ENCODE measurements at places on chromosomes 2 and 18.

DNA sequence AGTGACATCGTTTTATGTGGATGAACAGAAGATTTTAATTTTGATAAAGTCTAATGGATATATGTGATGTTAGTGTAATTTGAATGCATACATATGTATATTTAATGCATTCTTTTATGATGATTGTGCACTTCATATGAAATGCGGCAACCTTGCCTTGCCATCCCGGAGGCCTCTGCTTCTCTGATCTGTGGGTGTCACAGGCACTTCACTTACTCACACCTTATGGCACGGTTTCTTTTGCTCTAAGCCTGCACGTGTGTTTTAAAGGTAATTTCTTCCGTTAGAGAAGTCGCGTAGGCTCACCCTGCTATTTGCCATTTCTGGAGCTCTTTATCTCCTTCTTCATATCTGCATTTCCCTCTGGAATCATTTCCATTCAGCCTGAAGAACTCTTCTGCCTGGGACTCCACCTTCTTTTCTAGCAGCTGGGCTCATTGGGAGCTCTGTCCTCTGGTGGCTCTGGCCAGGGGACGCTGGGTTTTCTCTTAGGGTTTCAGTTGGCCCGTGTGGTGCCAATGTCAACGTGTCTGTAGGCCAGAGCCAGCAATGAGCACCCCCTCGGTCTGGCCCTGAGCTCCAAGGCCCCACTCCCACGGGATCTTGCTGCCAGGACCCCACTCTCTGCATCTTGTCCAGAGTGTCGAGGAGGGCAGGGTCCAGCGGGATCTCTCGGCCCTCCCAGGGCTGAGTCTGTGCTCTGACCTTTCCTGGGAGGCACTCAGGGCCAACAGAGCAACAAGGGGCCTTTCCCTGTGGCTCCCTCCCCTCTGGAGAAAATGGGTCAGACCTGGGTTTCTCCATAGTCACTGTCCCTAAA, 97.3 kb downstream of the RTP5 start:
- DNase-seq = no peak

DNA sequence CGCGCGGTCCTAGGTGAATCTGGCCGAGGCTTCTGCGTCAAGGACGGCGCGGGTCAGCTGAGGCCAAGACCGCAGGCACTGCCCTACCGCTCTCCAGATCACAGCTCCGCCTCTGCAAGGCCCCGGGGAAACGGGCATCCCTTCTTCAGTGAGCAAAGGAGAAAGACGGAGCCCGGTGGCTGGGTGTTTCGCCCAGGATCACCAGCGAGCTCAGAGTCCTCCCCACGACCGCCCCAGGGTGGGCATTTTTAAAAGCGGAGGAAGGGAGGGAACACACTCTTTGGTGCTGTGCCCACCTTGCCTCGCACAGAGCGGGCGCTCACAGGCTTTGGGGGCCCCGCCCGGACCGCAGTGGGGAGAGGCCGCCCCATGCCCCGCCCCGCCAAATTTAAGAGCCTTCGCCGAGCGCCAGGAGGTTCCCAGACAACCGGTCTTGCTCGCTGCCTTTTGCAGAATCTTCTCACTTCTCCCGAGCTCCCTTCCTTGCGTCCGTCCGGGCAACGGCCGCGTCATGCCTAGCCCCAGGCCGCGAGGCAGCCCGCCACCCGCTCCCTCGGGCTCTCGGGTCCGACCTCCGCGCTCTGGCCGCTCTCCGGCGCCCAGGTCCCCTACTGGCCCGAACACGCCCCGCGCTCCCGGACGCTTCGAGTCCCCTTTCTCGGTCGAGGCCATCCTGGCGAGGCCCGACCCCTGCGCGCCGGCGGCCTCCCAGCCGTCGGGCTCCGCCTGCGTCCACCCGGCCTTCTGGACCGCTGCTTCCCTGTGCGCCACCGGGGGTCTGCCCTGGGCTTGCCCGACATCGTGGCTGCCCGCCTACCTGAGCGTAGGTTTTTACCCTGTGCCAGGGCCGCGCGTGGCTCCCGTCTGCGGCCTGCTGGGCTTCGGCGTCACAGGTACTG, at the start of gene NOTO:
Gene NOTO, plus strand, starts transcription at position 419 of the 899 bp plus-strand sequence. Its CDS starts 93 bp downstream, at position 512.
- DNase-seq = no peak

DNA sequence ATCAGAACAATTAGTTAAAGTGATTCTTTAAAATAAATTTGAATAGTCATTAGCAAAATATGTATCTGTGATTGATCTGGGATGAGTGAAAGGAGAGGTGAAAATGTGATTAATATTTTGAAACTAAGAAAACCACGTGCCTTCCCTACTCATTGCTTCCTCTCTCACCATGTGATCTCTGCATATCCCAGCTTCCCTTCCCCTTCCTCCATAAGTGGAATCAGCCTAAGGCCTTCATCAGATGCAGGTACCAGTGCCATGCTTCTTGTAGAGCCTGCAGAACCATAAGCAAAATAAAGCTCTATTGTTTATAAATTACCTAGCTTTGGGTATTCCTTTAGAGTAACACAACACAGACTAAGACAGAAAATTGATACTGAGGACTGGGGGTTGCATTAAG, 11.2 kb upstream of the STAT1 start:
- no peak for DNase-seq

GRCh38 chr2:170929686-170930050, 615 bp downstream of the GORASP2 start:
- DNase-seq = peak; percentile 33

DNA sequence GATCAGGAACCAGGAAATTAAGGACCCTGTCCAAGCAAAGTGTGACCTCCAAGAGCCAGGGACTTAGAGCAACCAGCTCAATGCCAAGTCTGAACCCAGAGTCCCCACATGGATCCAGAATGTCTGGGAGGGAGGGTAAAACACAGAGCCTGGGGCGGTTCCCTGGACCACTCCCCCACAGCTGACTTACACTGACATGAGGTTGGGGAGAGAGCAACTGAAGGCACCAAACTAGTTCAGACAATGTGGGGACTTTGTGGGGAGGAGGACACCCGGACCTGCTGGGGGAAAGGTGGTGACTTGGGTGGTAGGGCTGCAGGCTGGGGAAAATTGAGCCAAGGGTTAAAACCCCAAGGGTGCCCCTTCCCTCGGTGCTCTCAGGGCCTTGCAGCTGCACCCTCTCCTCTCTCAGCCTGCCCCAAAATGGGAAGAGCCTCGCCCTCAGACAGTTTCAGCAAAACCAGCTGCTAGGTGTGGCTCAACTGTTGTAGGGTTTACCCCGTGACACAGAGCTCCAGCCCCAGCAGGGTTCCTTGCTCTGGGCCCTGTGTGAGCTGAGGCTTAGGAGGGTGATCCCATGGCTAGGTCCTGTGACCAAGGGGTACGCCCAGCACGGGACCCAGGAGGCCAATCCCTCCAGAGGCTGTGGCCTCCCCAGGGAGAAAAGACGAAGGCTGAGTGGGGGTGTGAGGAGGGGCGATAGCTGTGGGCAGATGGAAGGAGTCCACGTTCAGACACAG, 28.6 kb downstream of the MARCO start:
- no peak for DNase-seq

DNA sequence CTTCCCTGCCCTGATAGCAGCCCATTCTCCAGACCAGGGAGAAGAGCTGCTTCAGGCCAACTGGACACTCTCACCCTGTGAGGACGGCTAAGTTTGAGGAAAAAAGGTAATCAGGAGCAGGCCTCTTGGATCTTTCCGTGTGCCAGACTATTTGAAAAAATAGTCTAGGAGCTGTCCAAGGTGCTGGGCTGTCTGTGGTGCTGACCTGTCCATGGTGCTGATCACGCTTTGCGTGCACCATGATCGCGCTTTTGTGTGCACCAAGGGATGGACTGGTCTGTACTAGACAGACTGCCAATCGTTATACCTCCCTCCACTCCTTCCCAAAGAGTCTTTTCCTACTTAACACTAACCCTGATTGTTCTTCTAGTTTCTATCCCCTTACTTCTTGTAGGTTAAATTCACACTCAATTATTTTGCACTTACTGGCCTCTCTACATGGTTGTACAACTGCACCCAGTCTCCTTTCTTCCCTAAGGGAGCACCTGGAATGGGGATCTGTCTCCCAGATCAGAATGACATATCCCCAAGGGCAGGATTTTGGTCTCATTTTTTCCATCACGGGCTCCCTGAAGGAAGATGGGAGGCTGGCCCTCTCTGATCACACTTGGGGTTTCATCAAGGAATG, 295.4 kb downstream of the CELF4 start:
- DNase-seq = no peak

GRCh38 chr18:9029131-9029530, 73.4 kb upstream of the NDUFV2 start:
- no peak for DNase-seq

GRCh38 chr2:232362174-232362900, 16.2 kb upstream of the ALPP start:
- DNase-seq = no peak

DNA sequence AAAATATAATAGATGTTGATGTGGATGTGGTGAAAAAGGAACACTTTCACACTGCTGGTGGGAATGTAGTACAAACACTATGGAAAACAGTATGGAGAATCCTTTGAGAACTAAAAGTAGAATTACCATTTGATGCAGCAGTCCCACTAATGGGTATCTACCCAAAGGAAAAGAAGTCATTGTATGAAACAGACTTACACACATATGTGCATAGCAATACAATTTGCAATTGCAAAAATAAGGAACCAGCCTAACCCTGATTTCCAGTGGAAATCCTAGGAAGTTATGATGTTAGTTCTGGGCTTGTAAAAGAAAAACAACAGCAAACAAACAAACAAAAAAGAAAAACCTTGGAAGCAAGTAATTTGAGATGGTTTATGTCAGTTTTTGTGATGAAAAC, 28.6 kb upstream of the CLASP1 start:
- DNase-seq = no peak

- no peak for DNase-seq
Measured at GRCh38 chr18:54151376-54151775, 73.1 kb downstream of the MBD2 start.

GRCh38 chr18:45197526-45197970, 417.7 kb upstream of the SLC14A2 start:
- peak; percentile 79 for DNase-seq

- no peak for DNase-seq
Measured at GRCh38 chr2:23803965-23804542, 122.9 kb downstream of the ATAD2B start.

DNA sequence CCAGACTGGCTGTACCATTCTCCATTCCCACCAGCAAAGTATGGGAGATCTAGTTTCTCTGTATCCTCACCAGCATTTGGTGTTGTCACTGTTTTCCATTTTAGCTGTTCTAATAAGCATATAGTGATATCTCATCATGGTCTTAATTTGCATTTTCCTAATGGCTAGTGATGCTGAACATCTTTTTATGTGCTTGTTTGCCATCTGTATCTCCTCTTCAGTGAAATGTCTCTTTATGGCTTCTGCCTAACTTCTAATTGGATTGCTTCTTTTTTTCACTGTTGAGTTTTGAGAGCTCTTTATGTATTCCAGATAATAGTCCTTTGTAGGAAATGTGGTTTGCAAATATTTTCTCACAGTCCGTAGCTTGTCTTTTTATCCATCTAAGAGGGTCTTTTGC, 18.9 kb upstream of the BIN1 start:
- DNase-seq = no peak

DNA sequence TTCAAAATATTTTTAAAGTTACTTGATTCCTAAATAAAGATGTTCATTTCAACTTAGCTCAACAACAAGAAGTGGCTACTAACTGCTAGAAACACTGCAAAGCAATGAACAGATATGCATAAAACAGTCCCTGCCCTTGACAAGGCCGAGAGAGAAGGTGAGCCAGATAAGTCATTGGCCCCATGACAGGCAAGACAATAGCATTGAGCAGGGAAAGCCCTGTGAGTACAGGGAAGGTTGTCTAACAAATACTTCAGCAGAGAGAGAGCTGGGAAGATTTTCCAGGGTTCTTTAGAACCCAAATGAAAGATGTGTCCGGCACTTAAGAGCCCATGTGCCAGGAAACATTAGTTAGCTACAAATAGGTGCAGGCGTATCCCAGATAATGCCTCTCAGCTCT, 4.7 kb downstream of the LAMA1 start:
- DNase-seq = no peak

- DNase-seq = no peak
Measured at GRCh38 chr18:77108001-77108692, 24.4 kb downstream of the MBP start.

- no peak for DNase-seq
Measured at GRCh38 chr2:227617316-227618230, at the start of gene SCYGR4. Gene SCYGR4 (plus strand): TSS chr2:227617498. CDS start chr2:227617498, 0 bp downstream.

GRCh38 chr2:37706334-37707183, 35.1 kb upstream of the CDC42EP3 start:
- no peak for DNase-seq

DNA sequence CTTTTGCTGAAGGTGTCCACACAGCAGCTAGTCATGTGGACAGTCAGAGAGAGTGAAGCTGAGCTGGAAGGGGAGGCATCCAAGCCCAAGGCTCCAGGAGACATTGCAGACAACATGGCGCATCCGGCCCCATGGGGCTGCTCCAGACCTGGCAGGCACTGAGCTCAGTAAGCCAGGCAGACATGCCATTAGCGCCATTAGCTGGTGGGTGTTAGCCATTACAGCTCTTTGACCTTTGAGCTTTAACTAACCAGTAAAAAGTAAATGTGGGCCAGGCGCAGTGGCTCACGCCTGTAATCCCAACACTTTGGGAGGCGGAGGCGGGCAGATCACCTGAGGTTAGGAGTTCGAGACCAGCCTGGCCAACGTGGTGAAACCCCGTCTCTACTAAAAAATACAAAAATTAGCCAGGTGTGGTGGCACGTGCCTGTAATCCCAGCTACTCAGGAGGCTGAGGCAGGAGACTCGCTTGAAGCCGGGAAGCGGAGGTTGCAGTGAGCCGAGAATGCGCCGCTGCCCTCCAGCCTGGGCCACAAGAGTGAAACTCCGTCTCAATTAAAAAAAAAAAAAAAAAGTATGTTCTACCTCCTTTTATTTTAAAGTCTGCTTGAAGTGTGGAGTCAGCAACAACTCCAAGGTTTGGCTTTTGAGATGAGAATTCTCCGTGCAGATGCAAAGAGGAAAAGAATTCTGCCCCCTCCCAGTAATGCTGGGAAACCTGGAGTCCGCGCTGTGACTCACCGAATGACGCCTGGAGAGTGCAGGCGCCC, 69.4 kb downstream of the TWSG1 start:
- no peak for DNase-seq

All from NCI-H2107 (cell line).